ENCODE measurements at places on chromosomes 16 and 17. TPM values are rescaled to one million over a fixed set of nuclear protein-coding genes. Genes with fewer than 3 reads are reported as not detected.

DNA sequence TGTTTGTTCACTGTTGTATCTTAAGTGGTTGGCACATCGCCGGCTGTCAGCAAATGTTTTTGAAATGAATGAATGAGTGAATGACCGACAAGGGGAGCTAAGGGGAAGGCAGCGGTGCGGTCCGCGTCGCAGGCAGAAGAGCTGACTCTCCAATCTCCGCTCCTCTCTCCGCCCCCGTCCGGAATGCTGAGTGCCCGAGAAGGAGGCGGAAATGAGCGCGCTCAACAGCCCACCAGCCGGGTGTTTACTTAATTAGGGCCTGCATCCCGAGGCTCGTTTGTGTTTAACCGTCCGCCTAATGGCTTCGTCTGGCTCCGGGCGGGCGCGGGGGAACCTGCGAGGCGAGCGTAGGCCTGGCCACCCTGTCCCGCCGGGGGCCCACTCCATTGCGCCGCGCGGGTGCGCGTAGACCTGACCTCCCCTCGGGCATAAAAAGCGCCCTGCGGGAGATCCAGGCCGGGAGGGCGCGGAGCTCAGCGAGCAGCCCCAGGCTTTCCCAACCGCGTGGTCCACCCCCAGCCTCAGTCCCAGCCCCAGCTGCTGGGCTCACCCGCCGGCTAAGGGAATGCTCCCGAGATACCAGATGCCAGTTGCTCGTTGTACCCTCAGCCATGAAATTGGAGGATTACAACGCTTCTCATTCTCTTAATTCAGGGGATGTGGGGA, 2.5 kb upstream of the CDH3 start:
- DNase-seq: no peak

DNA sequence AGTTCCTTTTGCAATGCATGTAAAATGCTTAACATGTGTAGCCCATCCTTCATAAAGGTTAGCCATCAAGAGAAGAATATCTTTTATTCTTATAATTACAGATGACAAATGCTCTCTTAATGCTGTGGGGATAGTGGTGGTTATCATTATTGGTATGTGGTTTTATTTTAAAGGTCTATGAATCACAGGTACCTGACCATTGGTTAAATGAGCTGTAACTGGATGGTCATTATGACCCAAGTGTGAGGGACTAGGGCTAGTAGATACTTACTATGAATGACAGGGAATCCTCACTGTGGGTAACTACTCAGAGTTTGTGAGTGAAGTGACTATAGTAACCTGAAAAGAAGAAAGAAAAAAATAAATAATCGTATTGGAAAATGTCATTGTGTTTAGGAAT, 78.8 kb downstream of the CDRT15 start:
- no peak for DNase-seq

Gene CACNG3
- total RNA-seq: not detected

- DNase-seq: no peak
Measured at GRCh38 chr16:35506898-35507194, 2047.4 kb downstream of the TP53TG3F start.

- DNase-seq: no peak
Measured at GRCh38 chr17:67377488-67378453, 690 bp downstream of the PITPNC1 start.

DNA sequence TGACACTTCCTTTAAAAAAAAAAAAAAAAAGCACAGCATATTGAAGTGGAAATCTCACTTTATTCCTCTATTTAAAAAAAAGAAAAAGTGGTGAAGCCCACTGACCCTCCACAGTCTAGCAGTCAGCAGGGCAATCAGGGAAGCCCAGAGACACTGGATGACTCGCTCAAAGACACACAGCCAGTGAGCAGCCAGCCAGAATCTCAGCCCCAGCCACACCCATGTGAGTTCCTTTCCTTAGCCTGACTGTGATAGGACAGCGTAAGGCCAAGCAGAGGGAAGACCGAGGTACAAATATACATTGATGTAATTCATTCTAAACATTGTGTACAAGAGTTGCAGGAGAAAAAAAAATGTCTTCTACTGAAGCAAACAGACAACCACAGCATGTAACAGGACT, 22.5 kb downstream of the XPO6 start:
- no peak for DNase-seq

Gene MYH3
- total RNA-seq: 1.6 TPM

Gene GP2
- 5.8 TPM for total RNA-seq

Gene SOCS1
- total RNA-seq: 4.8 TPM

Gene TPPP3
- total RNA-seq: 0.95 TPM

DNA sequence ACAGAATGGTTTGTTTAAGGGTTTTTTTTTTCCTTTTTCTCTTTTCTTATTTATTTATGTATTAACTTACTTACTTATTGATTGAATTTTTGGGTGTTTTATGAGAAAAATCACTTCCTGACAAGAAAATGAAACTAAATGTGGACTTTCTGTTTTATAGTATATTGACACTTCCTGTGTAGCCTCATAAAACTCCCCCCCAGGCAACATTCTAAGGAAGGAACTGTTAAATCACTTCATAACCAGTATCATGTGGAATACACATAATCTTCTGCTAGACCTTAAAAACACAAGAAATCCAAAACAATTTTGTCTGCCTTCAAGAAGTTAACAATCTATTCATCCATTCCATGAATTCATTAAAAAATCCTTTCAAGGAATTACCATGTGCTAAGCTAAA, 164.1 kb upstream of the TOM1L1 start:
- no peak for DNase-seq

- no peak for DNase-seq
Measured at GRCh38 chr17:49766918-49767530, 3.1 kb upstream of the FAM117A start.

DNA sequence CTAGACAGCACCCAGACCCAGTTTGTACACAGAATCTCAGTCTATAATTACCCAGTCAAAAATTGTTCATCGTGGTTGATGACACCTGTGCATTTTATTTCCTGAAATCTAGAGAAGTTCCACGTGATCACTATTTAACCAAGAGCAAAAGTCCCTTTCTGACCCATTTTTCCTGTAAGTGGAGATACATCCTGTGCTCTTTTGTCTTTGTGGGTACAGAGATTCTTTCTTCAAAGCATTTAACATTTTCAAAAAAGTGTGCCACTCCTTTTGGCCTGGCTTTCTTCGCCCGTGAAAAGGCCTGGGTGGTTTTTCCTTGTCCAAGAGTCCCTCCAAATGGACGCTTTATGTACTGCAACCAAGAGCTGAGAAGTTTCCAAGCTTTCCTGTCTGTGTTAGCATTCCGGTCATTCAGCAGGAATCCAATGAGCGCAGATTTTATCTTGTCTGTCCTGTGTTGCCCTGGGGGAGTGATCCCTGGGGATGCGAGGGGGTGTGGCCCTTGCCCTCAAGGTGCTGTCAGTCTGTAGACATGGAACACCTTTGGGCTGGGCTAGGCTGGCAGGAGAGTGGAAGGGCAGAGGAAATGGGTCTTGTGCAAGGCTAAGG, 161.1 kb upstream of the CACNG5 start:
- DNase-seq: no peak

Gene HES7
- 4.0 TPM for total RNA-seq

All from Panc1 (cell line).